Pulmonary artery endothelial cell (primary cell): ENCODE measurements at places on chromosomes 3 and 15.

GRCh38 chr3:8345398-8345797 lies 156.2 kb upstream of the LMCD1 start:
- no peak for DNase-seq

GRCh38 chr3:53860196-53860595 lies 13.8 kb downstream of the IL17RB start:
- DNase-seq: no peak

GRCh38 chr3:127652246-127652995 lies 20.3 kb upstream of the ABTB1 start:
- no peak for DNase-seq

- no peak for DNase-seq
These were observed 66.1 kb upstream of the RORA start for GRCh38 chr15:61295239-61295638.

- no peak for DNase-seq
These were observed at the start of gene PLCB2 for GRCh38 chr15:40307421-40308211. TSS of gene PLCB2 (minus strand) at chr15:40307935. CDS start at chr15:40307672, 263 bp downstream.

- DNase-seq: no peak
These were observed 93.2 kb downstream of the SLCO3A1 start for GRCh38 chr15:91946581-91947292.

- no peak for DNase-seq
These were observed 7.2 kb upstream of the ELP6 start for GRCh38 chr3:47520756-47521155.
